ENCODE measurements at places on chromosomes 1 and 21. TPM values are rescaled to one million over a fixed set of nuclear protein-coding genes. Genes with fewer than 3 reads are reported as not detected.

Gene FAM110D
- not detected for total RNA-seq

Gene IGSF9
- total RNA-seq, result 0.16 TPM

Gene DEPDC1
- total RNA-seq, result 43.0 TPM

Gene GABRD
- total RNA-seq, result not detected

Gene CLIC4
- 157 TPM for total RNA-seq

Gene RAB3B
- total RNA-seq, result 64.4 TPM

Gene GPR25
- total RNA-seq, result 0.33 TPM

Gene C4BPA
- total RNA-seq, result not detected

Gene C1orf52
- 16.2 TPM for total RNA-seq

Gene HES3
- total RNA-seq, result not detected

Gene ITPKB
- total RNA-seq, result 8.0 TPM

Gene MYBPHL
- total RNA-seq, result not detected

Gene KRTAP7-1
- not detected for total RNA-seq

Gene GLUL
- 116 TPM for total RNA-seq

Gene S100A7A
- total RNA-seq, result not detected

Gene PROK1
- total RNA-seq, result not detected
